Thoracic aorta (tissue), 2 donors: ENCODE measurements at places on chromosomes 4 and X. TPM values are rescaled to one million over a fixed set of nuclear protein-coding genes. Genes with fewer than 3 reads are reported as not detected.

DNA sequence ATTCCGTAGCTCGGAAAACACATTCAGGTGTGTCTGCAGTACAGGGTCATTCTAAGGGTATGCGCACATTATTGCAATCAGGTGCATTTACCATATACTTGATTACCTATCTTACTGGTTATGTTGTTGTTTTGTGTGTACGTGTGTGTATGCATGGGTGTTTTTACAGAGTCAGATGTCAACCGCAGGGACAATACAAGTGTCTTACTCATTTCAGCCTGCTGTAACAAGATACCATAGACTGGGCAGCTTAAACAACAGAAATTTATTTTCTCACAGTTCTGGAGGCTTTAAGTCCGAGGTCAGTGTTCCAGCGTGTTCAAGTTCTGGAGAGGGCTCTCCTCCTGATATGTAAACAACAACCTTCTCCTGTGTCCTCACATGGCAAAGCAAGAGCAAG, 316.7 kb downstream of the DMD start:
- DNase-seq, result no peak
- no peaks in the 10 kb centered on the region for H3K36me3 ChIP-seq
- no peak overlapping the region for H3K4me3 ChIP-seq
- H3K27me3 ChIP-seq, result no peaks in the 10 kb centered on the region

LUZP4 gene
- total RNA-seq, result not detected

- H3K27ac ChIP-seq, result no peak overlapping the region
- no peak overlapping the region for H3K4me3 ChIP-seq
- H3K27me3 ChIP-seq, result no peaks in the 10 kb centered on the region
- no peaks in the 10 kb centered on the region for H3K36me3 ChIP-seq
- no peak for DNase-seq
Measured at GRCh38 chrX:97529536-97530200, 646.0 kb downstream of the RPA4 start.

POU4F2 gene
- not detected for total RNA-seq

CT45A10 gene
- total RNA-seq, result not detected

RPS6KA6 gene
- total RNA-seq, result 8.5 TPM

- H3K4me1 ChIP-seq, result no peaks in the 10 kb centered on the region
- no peak for DNase-seq
- no peak overlapping the region for H3K27ac ChIP-seq
- H3K36me3 ChIP-seq, result peaks cover 4% of the 10 kb centered on the region
- no peaks in the 10 kb centered on the region for H3K27me3 ChIP-seq
Measured at GRCh38 chrX:24081661-24082154, 27.0 kb downstream of the EIF2S3 start.

GRCh38 chrX:147891896-147892295, 19.8 kb upstream of the FMR1 start:
- no peaks in the 10 kb centered on the region for H3K4me1 ChIP-seq
- no peak overlapping the region for H3K4me3 ChIP-seq
- no peaks in the 10 kb centered on the region for H3K36me3 ChIP-seq
- no peak overlapping the region for H3K27ac ChIP-seq
- H3K27me3 ChIP-seq, result no peaks in the 10 kb centered on the region
